CD4-positive, alpha-beta T cell treated with Interleukin-12 subunit alpha and Interleukin-12 subunit beta, for 1 hour (primary cell): ENCODE measurements at places on chromosomes 12 and 14.

DNA sequence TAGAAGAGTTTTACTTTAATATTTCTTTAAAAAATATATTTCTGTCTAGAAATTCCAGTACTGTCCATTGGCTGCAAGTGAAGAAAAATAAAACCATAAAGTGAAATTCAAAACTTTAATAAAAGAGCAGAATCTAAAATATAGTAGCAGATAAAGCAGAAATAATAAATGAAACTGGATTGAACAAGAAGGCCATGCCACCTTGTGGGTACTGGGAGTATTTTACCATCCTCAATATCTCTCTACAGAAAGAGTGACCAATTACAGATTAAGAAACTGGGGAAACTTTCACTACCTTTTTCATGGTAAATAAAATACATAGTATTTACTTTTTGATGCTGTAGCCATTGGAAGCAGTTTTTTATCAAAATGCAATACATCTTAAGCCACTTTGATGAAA lies 220.5 kb downstream of the BCAT1 start:
- no peak for DNase-seq

GRCh38 chr14:30656190-30656632 lies 34.1 kb downstream of the SCFD1 start:
- peak; percentile 49 for DNase-seq

- DNase-seq, result no peak
These were observed 1.5 kb downstream of the MGAT2 start for GRCh38 chr14:49622022-49622607.

GRCh38 chr12:70643939-70644338 lies 6.7 kb upstream of the PTPRB start:
- DNase-seq, result no peak

DNA sequence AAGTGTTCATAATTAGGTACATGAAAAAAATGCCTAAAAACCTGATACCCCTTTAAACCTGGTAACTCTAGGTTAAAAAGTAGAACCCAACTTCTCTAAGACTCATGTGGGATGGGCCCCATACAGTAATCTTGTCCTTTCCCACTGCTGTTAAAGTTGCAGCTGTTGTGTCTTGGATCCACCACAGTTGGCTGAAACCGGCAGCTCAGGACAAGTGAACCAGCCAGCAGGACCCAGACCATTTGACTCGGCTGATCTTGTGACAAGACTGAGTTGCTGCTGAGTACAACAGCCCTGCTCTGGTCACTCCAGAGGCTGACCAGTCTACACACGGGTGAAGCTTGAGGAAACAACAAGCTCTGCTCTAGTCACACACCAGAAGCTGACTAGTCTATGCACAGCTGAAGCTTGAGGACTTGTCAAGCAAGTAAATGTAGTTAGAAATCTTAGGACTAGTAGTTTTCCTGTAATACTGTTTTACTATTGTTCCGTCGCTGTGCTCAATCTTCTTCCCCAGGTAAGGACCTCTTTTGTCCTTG lies 60.6 kb downstream of the DHRS2 start:
- DNase-seq, result no peak

DNA sequence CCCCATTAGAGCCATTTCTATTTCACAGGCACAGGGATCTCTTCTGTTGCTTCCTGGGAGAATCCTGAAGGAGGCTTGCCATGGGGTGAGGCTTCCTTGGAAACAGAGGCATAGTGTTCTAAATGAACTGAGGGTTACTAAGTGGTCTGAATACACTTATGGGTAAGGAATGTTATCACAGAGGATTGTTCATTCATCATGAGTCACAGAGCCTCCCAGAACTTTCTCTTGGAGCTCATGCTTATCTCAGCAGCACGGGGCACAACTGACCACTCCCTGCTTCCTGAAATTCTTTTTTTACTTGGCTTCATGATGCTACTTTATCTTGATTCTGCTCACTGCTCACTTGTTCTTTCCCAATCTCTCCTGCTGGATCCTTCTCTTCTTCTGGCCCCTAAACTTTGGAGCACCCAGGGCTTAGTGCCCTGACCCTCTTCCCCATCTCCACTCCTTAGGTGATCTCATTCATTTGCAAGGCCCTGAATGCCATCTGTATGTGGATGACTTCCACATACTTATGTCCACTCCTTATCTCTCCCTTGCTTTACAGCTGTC lies 57.9 kb downstream of the ANO6 start:
- no peak for DNase-seq

DNA sequence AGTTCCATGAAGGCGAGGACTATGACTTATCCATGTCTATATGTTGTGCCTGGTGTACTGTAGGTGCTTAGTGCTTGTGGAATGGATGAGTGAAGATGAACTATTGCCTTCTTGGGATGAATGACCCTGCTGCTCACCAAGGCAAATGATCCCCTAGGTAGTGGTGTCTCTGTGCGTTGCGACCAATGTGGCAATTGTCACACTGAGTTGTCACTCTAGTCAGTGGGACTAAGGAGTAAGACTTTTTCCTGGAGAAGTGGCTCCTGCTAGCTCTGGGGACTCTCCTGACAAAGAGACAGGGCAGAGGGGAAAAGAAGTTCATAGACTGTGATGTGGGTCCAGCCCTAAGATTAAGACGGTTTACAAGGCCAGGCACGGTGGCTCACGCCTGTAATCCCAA lies 3.4 kb upstream of the ACVR1B start:
- DNase-seq, result no peak

DNA sequence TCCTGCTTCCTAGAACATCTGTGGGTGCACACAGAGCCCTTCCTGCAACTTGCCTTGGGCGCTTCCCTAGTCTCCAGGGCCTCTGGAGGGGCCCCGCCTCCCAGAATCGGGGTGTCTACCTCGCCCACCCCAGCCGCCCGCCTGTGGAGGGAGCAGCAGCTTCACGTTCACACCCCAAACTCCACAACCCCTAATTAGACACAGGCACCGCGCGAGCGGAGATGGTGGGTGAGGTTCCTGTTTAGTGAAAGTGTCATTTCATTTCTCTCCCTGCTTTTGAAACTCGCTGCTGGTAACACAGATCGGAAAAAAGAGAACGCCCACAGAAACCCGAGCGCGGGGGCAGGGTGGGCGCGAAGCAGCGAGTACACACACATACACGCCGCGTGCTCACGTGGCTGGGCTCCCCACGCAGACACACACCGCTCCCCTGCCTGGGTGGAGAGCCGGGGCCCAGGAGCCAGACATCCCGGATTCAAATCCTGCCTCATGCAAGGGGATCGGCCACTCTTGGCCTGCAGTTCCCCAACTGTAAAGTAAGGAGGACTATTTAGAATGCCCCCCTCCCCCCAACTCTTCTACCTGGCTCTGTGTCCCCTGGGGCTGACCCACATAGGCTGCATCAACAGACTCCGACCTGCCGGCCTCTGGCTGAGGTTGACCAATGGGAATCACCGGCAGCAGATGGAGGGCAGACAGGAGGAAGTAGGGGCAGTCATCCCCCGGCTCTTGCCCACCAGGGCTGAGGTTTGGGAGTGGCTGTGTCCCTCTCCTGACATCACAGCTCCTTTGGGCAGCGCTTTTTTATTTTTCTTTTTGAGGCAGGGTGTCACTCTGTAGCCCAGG lies 79.2 kb upstream of the NCOR2 start:
- peak; percentile 18 for DNase-seq

DNA sequence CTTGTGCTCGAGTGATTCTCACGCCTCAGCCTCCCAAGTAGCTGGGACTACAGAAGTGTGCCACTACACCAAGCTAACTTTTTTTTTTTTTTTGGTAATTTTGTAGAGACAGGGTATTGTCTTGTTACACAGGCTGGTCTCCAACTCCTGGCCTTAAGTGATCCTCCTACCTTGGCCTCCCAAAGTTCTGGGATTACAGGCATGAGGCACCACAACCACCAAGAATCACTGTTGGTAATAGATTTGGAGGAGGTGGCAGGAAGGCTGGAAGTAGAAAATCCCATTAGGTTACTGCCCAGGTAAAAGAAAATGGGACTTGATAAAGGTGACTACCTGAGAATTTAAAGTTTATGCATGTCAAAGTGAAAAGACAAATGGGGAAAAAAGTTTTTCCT lies 1.4 kb upstream of the CDCA4 start:
- no peak for DNase-seq

- DNase-seq, result no peak
These were observed 1.1 kb downstream of the LRP6 start for GRCh38 chr12:12265571-12266388.

- no peak for DNase-seq
These were observed 36.3 kb upstream of the PLEKHA5 start for GRCh38 chr12:19093218-19093617.

GRCh38 chr12:109987615-109988014 lies 8.6 kb downstream of the GIT2 start:
- no peak for DNase-seq

- no peak for DNase-seq
These were observed 304.3 kb downstream of the DIO2 start for GRCh38 chr14:79906994-79907393.

DNA sequence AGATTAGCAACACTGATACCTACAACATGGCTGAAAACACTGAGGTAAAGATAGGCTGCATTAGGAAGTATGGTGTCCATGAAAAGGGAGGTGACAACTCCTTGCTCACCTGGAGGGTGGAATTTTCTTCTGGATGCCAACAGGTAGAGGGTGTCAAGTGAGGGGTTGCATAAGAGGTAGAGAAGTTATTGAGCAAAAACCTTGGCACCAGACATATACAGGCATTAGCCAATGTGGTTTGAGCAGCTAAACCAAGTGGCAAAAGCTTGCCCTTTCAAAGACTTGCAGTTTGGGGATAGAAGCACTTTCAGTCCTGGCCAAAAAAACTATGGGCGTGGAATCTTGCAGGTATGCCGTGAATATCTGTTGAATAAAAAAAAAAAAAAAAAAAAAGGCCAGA lies 3.8 kb downstream of the RITA1 start:
- DNase-seq, result no peak
